ENCODE measurements at places on chromosomes 1 and 21.

DNA sequence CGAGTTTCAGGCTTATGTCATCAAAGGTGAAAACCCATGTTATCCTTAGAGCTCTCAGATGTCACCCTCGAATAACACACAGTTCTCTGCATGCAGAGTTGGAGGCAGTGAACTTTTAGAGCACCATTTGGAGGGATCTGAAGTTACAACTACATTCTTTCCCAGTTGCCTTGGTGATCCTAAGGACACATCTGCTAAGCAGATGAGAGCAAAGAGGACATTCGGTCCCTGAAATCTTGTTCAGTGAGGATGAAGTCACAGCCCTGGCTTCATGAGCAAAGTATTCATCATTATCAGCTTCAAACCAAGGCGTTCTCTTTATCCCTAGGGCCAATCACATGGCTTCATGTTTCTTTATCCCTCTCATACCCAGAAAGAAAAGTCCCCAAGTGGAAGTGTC is 23.1 kb upstream of the MCOLN2 start:
- no peak for DNase-seq

- peak; percentile 50 for DNase-seq
Observed at GRCh38 chr1:64163970-64164369, 39.5 kb upstream of the UBE2U start.

- no peak for DNase-seq
Observed at GRCh38 chr1:154501423-154502065, 475 bp upstream of the TDRD10 start.

- peak; percentile 25 for DNase-seq
Observed at GRCh38 chr1:203327684-203328457, 22.6 kb downstream of the BTG2 start.

GRCh38 chr1:203084588-203085527 is 954 bp downstream of the MYOG start:
- no peak for DNase-seq

GRCh38 chr1:186763107-186763506 is 65.6 kb upstream of the PLA2G4A start:
- no peak for DNase-seq

GRCh38 chr21:38459490-38459889 is 38.8 kb downstream of the ERG start:
- DNase-seq: no peak

GRCh38 chr1:227889047-227889862 is 58.5 kb downstream of the WNT9A start:
- no peak for DNase-seq

- no peak for DNase-seq
Observed at GRCh38 chr1:19744335-19744743, 55.4 kb downstream of the TMCO4 start.

DNA sequence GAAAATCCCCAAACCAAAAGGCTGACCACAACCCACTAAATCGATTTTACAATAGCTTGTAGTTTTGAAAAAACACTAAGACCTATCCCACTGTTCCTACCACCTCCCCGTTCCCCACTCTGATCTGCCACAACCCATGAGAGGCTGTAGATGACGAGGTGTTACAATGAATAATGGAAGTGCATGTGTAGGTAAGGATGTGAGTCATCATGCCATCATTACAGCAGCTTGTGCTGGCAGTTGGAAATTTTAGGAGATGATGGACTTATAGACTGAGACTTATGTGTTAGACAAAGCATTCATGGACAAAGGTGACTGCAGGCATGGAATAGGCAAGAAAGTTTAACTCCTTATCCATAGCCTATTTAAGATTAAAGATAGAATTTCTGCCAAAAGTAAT is 184.7 kb upstream of the CACYBP start:
- peak; percentile 50 for DNase-seq

DNA sequence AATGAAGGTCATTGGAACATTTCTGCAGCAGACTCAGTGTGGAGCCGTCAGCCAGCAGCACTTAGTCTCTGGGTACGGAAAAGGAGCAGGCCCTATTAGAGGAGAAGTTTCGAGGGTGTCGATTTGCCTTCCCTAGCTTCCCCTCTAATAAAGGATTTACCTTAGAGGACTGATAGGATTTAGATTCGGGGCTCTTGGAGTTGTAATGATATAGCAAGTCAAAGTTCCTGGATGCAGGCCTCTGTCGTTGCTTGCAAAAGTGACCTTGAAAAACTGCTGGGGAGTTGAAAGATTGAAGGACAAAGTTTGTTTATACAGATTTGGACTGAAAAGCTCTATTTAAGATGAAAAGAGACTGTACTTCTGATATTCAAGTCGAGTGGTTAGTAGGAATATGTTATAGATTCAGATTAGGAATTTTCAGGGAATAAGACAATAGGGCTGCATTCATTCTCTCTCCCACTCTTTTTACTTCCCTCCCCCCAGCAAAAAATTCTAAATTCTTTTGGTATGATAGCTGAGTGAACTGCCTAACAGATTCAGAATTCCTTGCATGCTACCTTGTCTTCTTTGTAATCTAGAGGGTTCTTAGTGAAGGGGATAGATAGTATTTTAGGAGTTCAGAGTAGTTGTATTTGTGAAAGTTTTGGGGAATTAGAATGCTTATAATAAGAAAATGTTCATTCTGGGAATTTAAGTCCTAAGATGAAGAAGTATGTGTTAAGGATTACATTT is 19.2 kb downstream of the NFYC start:
- no peak for DNase-seq

DNA sequence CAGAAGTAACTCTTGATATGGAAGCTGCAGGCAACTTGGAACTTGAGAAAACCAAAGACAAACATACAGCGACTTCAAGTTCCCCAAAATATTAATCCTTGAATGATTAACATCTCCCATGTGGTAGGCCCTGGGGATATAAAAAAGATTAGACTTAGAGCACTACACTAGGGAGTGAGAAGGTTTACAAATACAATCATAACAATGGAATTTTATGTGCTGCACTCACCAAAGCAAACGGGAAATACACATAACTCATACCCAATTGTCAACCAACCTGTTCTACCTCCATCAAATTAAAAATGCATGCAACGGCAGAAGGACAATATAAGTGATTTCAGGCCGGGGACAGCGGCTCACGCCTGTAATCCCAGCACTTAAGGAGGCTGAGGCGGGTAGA is 3.7 kb downstream of the SMYD3 start:
- DNase-seq: no peak

- DNase-seq: no peak
Observed at GRCh38 chr1:228513236-228513900, 26.2 kb downstream of the RNF187 start.

DNA sequence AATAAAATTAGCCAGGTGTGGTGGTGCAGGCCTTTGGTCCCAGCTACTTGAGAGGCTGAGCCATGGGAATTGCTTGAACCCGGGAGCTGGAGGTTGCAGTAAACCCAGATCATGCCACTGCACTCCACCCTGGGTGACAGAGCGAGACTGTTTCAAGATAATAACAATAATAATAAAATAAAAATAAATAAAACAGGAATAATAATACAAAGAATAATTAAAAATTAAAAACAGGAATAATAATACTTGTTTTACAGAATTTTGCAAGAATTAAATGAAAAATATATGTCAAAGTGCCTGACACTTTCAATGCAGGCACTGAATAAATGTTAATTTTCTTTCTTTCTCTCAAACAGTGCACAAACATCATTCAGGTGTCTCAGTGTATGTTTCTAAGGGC is 26.5 kb upstream of the CTH start:
- no peak for DNase-seq

GRCh38 chr21:15932726-15933125 is 202.9 kb downstream of the USP25 start:
- no peak for DNase-seq
